Sigmoid colon (tissue), 7 donors: ENCODE measurements at places on chromosomes 1 and 21. TPM values are rescaled to one million over a fixed set of nuclear protein-coding genes. Genes with fewer than 3 reads are reported as not detected.

DNA sequence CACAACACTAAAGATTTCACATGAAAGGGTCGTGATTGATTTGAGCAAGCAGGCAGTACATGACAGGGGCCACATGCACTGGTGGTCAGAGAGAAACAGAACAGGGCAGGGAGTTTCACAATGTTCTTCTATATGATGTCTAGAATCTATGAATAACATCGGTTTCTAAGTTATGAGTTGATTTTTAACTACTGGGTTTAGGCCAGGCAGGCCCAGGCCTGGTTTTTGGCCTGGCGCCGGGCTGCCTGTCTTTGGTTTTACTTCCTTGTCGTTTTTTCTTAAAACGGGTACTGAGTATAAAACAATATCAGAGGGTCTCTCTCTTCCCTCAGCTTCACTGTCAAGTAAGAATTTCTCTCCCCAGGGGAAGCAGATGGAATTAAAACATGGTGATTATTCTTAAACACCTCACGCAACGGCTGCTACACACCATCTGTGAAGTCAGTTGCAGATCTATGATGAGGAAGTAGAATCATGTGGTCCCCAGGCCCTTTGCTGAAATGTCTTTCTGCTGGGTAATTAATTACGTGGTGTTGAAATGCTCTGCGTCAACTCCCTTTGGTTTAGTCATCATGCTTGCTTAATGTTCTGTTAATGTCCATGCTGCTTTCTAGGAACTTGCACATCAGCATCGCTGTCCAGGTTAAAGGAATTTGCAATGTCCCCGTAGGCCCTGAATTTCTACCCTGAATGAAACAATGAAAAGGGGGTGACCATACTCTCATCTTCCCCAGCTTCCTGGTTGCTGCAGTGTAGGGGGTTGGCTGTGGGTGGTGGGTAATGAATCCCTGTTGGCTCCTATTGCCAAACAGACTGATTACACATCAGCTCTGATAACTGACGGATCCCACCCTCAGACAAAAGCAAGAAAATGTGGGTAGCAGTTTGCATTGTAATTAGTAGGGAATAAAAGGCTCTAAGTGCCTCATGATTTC lies 70.3 kb downstream of the SERINC2 start:
- peak; percentile 72 for DNase-seq
- peak overlapping the region; percentile 55 for H3K27ac ChIP-seq
- no peaks in the 10 kb centered on the region for H3K4me1 ChIP-seq
- H3K36me3 ChIP-seq = no peaks in the 10 kb centered on the region
- no peaks in the 10 kb centered on the region for H3K27me3 ChIP-seq

DNA sequence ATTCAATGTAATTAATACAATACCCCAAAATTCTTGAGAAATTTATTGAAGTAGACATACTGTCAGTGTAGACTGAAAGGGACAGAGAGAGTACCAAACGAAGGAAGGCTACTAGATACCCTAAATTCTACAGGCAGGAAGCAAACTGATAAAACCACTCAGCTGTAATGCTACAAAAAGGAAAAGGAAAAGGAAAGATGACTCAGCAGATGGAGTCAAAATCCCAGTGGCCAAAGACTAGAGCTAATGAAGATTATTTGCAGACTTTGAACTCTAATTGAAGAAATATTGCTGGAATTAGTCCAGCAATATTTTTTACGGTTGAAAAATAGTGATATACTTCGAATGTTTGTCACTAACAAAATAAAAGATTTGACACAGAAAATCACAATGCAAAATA lies 671.9 kb downstream of the BRINP3 start:
- no peaks in the 10 kb centered on the region for H3K4me1 ChIP-seq
- H3K27ac ChIP-seq = no peak overlapping the region
- no peaks in the 10 kb centered on the region for H3K27me3 ChIP-seq

DNA sequence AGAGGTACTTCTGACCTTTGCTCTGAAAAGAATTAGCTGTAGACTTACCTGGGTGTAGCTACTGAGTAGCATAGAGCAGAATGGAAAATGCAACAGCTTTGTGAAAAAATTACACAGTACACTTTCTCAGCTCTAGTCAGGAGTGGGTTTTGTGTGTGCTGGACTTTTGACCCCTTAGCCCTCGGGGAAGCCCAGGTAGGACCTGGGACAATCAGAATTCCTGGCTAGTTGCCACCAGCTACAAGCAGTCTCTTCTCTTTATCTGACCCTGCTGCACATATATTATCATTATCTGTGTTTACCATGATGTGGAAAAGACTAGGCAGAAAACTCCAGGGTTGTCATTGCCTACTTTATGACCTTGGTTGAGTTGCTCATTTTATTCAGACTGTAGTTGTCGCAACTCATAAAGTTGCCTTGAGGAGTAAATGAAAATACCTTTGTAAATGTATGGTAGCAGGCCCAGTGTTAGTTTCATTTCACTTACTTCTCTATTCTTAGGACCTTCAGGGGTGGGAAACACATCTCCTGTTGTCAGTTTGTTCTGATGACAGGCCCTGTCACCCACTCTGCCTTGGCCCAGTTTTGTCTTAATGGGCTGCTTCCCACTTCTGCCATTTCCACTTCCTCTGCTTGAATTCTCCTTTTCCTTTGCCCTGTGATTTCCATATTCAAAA lies 5.4 kb downstream of the NEK7 start:
- no peak for DNase-seq
- no peaks in the 10 kb centered on the region for H3K36me3 ChIP-seq
- no peaks in the 10 kb centered on the region for H3K27me3 ChIP-seq
- H3K4me3 ChIP-seq = no peak overlapping the region

DNA sequence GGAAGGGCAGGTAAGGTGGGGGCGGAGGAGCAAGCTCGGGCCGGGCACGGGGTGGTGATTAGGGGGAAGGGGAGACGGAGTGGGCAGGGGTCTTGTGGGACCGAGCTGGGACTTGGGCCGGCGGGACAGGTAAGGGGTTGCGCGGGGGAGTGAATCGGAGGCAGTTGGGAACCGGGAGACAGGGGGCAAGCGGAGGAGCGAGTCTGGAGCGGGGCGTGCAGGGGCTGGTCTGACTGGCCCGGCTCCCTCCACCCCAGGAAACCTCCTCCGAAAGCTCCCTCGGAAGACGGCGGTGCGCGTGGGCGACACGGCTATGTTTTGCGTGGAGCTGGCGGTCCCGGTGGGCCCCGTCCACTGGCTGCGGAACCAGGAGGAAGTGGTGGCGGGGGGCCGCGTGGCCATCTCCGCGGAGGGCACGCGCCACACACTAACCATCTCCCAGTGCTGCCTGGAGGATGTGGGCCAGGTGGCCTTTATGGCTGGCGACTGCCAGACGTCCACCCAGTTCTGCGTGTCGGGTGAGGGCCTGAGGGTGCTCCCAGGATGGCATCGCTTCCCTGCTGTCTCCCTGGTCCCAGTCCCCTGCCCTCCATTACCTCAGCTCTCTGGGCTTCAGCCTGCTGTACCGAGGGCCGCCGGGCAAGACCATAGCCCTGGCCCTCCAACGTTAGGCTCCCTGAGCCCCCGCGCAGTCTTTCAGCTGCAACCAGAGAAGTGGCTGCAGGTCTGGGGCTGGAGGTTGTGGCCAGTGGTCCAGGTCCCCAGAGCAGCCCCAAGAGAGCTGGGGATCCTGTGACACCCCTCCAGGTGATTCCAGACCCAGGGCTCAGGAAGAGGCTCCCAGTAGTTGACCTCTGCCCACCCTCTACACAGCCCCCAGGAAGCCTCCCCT lies 6.3 kb downstream of the OBSCN start:
- no peak for DNase-seq
- H3K36me3 ChIP-seq = no peaks in the 10 kb centered on the region
- peak overlapping the region; percentile 31 for H3K4me3 ChIP-seq
- H3K27ac ChIP-seq = no peak overlapping the region
- peaks cover 12% of the 10 kb centered on the region for H3K27me3 ChIP-seq

DNA sequence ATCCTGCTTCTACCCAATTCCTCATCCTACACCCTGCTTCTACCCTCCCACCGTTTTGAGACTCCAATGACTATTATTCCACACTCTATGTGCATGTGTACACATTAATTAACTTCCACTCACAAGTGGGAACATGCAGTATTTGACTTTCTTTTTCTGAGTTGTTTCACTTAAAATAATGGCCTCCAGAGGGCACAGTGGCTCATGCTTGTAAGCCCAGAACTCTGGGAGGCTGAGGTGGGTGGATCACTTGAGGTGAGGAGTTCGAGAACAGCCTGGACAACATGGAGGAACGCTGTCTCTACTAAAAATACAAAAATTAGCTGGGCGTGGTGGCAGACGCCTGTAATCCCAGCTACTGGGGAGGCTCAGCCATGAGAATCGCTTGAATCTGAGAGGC lies 464.8 kb downstream of the PTBP2 start:
- DNase-seq = no peak
- no peak overlapping the region for H3K27ac ChIP-seq
- no peaks in the 10 kb centered on the region for H3K27me3 ChIP-seq

C1orf232 gene
- not detected for polyA plus RNA-seq

FAM3B gene
- polyA plus RNA-seq = 1.4 TPM
